ENCODE measurements at places on chromosomes 12 and 14.

DNA sequence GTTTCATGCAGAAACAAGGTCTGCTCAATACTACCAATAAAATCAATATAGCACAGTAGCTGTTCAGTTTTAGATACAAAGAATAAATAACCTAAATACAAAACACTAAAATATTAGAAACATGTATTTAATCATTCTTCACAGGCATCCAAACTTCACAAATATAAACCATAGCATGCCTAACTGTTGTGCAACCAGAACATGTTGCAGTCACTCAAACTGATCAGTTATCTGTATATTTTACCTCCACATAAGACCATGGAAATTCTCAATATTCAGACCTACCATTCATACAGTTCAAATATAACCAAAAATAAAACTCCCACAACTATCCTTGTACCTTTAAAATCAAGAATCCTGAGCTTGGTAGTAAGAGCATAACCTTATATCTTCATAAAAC, 83.1 kb upstream of the PAWR start:
- no peak for DNase-seq

DNA sequence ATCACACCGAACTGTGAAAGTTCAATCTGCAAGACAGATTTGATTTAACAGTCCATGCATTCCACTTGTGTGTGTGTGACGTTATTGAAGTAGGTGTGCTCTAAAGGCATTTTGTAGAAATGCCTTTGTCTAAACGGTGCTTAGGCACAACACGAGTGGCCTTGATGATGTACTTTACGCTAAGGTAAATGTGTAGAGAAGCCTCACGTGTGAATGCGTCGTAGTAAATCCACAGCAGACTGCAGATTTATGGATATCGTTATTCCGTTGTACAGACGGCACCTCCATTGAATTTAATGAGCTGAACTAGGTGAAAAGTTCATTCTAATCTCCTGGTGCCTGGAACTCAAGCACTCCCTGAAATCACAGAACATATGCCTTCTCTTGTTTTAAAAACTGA, 202.8 kb upstream of the STXBP6 start:
- DNase-seq, result no peak

DNA sequence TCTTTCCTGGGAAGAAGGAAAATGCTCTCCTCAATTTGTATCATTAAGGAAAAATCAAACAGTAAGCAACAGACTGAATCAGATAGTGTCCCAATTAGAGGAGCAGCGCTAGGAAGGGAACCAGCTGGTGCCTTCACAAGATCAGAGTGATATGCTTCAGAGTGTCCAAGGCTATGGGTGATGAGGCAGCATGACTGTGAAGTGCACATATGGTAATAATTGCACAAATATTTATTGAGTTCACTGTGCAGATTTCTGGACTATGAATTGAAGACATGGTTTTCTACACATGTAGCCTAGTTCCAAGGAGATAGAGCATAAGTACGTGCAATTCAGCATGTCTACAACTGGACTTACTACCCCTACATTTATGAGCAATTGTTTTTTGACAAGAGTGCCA, 78.8 kb upstream of the EVL start:
- no peak for DNase-seq

- DNase-seq, result no peak
These were observed at the start of gene PLD4 for GRCh38 chr14:104924421-104925213. Gene PLD4, plus strand, starts transcription at chr14:104924879. Its CDS starts 2,262 bp downstream, at chr14:104927141.

DNA sequence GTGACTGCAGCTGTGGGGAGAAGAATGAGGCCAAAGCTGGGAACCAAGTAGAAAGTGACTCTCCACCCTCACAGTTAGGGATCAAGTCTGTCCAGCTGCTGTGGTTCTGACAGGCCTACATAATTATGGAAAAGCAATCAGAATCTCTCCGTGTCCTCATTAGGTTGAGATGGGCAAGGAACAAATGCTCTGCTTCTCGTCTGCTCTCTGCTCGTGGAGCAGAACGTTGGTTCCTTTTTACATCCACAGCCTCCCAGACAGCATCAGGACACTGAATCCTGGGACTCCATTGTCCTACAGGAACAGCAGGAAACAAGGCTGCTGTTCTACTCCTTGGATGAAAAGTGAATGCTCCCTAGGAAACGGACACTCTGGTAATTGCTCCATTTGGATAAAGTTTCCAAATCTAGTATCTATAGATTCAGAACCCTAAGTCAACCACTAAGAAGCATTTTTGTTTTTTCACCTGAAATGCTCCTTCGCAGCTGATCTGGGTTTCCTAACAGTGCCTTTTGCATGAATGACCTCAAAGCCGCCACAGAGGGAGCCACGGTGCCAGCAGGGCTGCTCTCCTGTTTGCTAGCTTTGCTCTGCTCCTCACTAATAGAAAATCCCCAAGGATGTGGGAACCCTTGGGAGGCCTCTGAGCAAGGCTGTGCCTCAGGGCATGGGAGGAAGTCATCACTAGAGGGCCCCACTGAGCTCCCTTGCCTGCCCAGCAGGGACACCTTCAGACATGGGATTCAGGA, 102.0 kb downstream of the EGLN3 start:
- DNase-seq, result peak; percentile 42
